ENCODE measurements at places on chromosomes 4 and X.

DNA sequence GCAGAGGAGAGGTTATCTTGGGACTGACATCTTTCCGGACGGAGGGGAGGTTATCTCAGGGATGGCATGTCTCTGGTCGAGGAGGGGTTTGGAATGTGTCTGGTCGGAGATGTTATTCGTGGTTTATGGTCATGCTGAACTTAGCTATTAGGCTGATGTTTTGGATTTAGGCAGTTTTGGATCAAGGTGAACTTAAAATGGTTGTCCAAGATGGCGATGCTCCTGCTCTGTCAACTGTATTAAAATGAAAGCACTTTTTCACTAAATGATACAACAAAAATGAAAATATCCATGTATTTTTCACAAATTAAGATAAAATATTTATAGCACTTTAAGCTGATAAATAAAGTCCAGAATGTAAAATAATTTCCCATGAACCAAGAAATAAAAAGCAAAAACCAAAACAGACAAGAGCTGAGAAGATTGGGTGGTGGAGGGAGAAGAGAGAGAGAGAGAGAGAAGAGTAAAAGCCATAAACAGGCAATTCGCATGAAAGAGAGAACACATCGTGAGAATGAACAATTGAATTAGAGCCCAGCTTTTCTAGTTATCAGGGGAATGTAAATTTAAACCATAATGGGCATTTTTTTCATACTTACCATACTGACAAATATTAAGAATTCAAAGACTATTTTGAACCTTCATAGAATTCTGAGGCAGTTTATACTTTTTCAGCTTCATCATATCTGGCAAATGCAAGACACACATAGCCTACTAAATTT, 2236.0 kb upstream of the AGA start:
- no peak for DNase-seq

DNA sequence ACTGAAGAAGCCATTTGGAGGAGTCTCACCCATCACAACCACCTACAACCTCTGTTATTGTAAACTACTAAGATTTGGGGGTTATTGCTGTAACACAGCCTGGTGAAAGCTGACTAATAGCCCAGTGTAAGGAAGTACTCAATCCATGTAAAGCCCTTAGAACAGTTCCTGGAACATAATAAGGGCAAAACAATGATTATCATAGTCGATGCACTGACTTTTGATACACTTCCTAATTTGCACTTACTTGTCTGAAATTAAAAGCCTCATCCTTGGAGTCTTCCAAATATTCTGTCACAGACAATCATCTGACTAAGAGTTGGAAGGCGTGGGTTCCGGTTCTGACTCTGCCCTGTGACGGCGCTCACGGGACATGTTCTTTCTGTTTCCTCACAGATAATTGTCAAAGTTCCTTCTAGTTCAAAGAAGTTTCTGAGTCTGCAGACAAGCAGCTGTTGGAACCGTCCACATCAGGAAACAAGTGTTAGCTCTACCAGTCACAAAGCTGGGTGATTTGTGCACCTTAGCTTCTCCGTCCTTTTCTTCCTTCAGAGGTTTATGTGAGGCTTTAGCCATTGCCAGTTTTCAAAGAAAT, 33.4 kb upstream of the RASGEF1B start:
- no peak for DNase-seq

GRCh38 chr4:5869966-5870619, 22.8 kb downstream of the CRMP1 start:
- no peak for DNase-seq

GRCh38 chr4:74541667-74542066, 96.7 kb downstream of the AREG start:
- DNase-seq = no peak

DNA sequence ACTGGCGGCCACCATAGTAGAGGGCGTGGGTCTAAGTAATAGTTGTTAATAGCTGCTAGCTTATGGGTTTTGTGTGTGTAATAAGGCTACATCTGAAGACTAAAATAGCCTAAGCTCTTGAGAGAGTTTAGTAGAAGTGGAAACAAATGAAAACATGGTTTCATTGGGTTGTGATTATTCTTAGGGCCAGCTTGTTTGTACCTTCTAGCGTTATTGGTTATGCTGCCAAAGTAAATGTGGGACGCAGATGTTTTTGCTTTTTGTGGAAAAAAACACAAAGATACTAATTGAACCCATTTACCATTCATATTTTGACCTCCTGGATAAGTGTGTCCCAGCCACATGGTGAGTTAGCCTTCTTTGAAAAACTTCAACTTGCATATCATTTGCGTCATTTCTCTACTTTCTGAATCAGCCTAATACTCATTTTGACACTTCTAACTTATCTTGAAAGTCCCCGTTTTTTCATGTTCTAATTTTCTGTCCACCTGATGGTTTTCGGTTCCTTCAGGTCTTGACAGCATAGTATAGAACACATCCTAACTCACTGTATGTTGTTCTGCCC, 305.3 kb downstream of the FRMPD4 start:
- no peak for DNase-seq

DNA sequence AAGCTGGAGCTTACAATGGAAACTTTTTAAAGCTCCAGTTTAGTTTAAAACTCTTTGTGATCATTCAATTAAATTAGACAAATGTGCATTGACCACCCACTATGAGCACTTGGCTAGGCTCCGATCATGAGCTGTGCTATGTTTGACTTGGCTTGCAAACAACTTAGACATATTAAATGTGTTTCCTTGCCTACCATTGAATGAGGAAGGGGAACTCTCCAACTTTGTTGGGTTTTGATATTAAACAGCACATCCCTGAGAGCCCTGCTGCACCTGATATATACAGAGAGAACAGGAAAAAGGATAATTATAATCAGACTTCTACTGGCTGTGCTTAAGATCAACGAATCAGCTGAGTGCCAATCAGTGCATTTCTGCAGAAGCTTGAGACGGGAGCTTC, 71.4 kb upstream of the ADGRL3 start:
- DNase-seq = no peak

DNA sequence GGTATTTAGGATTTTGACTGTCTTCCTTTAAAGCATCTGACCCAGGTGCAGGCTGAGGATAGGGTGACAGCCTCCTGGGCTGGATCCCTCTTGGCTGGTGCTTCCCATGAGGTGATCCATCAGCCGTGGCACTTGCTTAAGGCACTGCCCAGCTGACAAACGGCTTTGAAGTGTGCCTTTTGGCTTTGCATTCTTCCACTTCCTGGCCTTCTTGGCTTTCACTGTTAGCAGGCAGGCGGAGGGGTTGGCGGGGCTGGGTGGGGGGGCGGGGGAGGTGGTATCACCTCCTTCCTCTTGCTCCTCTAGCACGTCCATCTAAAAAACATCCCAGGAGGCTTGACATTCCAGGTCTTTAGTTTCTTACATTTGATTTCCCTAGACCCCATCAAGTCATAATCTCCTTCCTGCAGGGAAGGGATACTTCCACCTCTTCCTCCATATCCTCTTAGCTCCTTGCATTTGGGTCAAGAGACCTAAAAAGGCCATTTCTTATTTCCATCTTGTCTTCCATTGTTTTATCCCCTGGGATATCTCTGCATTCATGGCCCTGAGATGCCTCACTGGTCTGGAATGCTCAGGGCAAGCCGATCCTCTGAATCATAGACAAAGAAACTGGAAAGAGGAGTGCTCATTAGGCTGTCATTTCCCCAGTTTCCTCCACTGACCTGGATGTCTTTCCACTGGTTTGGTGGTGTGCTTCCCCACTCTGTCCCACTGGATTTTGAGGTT, 11.3 kb upstream of the APLN start:
- DNase-seq = no peak

GRCh38 chr4:8248091-8248490, 21.5 kb upstream of the HTRA3 start:
- DNase-seq = no peak

GRCh38 chr4:157880761-157881160, 292.1 kb downstream of the GASK1B start:
- no peak for DNase-seq

DNA sequence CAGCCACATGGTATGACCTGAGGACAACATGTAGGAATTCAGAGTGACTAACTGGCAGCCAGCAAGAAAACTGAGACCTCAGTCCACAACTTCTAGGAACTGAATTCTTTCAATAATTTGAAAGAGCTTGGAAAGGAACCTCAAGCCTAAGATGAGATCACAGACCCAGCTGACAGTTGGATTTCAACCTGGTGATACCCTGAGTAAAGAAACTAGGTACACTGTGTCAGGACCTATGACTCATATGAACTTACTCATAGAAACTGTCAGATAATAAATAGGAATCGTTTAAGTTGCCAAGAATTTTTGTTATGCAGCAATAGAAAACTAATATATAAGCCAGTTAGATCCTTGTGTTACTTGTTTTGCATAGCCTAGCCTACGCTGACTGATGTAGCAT, 102.4 kb upstream of the DCAF12L1 start:
- no peak for DNase-seq

GRCh38 chr4:114116861-114117260, 137.4 kb upstream of the ARSJ start:
- no peak for DNase-seq

GRCh38 chr4:78735697-78736096, 40.5 kb upstream of the BMP2K start:
- DNase-seq = no peak

DNA sequence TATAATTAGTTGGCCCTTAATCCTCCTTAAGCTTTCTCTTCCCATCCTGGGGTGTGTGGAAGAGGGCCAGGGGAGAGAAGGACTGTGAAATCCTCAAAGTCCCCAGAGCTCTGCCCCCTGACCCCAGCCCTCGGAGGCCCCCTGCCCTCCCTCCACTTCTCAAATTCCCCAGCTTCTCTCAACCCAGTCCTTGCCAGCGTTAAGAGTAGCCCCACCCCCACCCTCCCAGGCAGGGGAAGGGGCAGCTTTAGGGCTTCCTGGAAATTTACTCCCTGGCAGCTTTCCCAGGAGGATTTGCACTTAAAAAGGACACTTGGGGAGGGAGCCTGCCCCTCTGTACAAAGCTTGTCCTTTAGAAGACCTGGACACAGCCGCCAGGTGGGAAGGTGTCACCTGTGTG, 11.8 kb upstream of the CD40LG start:
- DNase-seq = no peak

- DNase-seq = no peak
These were observed 45.5 kb upstream of the KLF3 start for GRCh38 chr4:38618505-38618904.

DNA sequence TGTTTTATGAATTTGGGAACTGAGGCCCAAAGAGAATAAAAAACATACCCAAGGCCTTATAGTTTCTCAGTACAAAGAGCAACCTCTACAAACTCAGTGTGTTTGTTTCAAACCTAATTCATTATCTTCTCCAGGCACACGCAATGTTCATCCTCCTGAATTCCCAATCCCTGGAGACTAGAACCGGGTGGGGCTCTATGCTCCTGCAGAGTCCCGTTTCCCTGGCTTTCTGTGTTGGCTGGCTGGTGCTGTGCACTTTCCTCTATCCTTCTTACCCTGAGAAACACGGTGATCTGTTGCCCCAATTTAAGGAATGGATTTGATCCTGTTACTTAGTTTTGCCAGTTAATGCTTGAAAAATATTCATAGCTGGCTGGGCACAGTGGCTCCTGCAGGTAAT, 63.9 kb downstream of the FGFBP1 start:
- no peak for DNase-seq

DNA sequence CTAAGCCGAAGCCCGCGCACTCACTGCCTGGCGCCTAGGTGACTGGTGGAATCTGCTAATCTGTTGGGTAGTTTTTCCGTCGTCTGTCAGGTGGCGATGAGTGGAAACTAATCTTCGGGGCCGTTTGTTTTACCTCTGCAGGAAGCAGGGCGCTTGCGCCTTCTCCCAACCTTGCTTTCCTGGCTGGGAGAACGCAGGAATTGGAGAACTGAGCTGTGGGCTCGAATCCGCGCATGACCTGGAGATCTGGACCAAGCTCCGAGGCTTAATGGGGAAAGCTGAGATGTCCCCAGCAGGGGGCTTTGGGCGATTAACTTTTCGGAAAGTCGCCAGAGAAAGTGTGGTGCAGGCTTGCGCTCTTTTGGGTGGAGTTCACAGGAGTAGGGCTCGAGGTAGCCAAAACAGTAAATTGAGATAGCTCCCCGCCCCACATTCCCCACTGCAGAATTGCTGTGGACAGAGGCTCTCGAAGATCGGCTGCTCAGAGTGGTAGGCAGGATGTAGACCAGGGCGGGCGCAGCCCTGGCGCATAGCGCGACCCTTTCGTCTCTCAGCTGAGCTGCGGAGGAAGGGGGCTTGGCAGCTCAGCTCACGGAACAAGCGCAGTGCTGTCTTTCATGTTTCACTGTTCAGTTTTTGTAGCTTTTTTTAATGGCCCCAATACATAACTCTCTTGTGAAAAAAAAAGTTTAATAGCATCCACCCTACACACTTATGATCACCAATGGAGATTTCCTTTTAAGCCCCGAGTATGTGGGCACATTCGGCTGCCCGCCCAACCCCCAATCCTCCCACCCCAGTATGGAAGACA, 2.7 kb upstream of the FGF5 start:
- no peak for DNase-seq

- DNase-seq = no peak
These were observed 142.9 kb downstream of the ADGRA3 start for GRCh38 chr4:22372986-22373385.

- DNase-seq = no peak
These were observed 428.9 kb upstream of the GNPDA2 start for GRCh38 chr4:45155081-45155777.

DNA sequence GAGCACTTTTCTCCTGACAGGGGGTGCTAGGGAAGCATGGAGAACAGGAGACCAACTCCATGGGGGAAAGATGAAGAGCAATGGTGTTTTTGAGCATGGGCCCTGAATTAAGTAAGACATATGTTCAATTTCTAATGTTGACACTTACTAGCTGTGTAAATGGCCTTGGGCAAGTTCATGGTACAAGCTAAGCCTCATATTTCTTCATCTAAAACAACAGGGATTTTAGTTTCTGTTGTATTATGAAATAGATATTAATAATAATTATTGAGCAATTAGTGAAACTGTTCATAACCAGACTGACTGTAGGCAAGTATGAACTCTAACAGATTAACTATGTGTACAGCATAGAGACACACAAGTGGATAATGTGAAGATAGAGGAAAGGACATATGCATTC, 515.0 kb upstream of the FAT1 start:
- DNase-seq = no peak

Data from NCI-H187 (cell line).